ENCODE measurements at places on chromosomes 11 and 22.

DNA sequence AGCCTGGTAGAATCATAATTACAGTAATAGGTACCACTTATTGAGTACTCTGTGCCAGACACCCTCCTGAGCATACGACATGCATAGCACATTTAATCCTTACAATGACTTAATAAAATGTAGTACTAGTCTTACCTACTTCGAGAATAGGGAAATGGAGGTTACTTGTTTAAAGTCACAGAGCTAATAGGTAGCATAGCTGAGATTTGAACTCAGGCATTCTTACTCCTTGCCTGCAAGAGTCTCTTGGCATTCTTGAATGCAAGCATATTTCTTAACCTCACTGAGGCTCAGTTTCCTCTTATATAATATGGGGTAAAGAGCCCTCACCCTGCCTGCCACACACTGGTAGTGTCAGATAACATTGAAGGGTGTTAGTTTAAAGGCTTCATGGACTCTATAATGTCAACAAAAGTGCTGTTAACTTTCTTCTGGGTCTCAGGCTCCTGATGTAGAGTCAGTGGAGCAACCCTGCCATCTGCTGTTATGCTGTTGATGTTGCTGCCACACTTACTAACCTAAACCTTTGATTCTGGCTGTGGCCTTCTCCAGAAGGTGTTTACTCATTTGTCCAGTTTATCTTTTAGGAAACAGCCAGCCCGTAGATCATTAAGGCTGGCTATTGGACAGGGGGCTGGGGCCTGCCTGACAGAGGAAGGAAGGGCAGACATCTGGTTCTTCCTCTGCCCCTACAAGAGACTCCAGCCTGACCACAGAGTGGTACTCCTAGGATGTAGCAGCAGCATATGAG lies 18.9 kb downstream of the LIMK2 start:
- DNase-seq = peak; percentile 21

DNA sequence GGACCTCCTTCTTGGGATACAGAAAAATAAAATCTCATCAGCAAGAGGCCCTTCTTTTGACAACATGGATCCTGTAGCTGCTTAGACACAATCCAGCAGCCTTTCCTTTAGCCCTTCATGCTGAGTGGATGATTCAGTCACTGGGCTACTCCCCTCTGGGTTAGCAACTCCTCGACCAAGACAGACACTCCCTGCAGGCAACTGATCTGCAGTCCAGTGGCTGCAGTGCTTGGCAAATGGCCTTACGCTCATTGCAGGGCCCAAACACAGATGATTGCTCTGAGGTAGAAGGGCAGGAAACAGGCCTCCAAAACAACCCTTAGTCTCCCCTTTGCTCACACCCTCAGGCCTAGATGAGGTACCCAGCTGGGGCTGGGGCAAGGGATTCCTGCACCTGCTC lies 73.2 kb upstream of the OPCML start:
- no peak for DNase-seq

GRCh38 chr11:104968355-104968855 lies at the start of gene CASP4:
Gene CASP4 (minus strand): TSS chr11:104968574. CDS start chr11:104968525, 49 bp downstream.
- DNase-seq = no peak

GRCh38 chr11:45801723-45802315 lies 3.1 kb upstream of the SLC35C1 start:
- no peak for DNase-seq

GRCh38 chr22:42994917-42995562 lies 19.9 kb downstream of the PACSIN2 start:
- no peak for DNase-seq

- no peak for DNase-seq
Measured at GRCh38 chr11:65537620-65538231, 12.8 kb downstream of the SCYL1 start.

DNA sequence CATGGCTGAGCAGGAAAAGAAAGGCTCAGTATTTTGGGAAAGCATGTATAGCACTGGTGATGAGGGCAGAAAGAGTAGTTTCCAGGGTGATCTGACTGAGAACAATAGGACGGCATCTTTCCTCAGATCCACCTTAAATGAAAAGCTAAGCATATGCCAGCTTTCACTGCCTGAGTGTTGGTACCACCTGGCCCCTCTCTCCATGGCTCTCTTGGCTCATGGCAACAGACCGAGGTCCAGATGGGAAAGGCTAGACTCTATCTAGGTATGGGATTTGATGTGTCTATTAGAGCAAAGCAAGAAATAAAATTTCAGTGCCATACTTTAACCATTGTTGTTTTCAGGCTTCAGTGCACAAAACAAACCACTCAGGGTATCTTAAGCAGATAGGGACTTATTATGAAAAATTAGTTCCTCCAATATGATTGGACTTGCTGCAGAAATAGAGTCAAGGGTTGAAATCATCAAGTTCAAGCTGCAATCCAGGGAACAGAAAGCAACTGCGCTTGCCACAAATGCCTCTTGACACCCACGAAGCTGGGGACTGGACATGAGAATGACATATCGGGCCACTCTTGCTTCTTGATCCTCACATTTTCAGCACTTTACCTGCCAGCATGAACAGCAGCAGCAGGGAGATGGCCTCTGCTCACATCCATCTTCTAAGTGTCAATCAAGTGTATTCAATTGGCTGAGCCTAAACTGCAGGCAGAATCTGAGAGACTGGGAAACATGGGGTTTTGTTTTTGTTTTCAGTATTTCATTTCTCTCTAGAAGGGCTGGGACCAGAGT lies 64.0 kb upstream of the SNX19 start:
- no peak for DNase-seq

DNA sequence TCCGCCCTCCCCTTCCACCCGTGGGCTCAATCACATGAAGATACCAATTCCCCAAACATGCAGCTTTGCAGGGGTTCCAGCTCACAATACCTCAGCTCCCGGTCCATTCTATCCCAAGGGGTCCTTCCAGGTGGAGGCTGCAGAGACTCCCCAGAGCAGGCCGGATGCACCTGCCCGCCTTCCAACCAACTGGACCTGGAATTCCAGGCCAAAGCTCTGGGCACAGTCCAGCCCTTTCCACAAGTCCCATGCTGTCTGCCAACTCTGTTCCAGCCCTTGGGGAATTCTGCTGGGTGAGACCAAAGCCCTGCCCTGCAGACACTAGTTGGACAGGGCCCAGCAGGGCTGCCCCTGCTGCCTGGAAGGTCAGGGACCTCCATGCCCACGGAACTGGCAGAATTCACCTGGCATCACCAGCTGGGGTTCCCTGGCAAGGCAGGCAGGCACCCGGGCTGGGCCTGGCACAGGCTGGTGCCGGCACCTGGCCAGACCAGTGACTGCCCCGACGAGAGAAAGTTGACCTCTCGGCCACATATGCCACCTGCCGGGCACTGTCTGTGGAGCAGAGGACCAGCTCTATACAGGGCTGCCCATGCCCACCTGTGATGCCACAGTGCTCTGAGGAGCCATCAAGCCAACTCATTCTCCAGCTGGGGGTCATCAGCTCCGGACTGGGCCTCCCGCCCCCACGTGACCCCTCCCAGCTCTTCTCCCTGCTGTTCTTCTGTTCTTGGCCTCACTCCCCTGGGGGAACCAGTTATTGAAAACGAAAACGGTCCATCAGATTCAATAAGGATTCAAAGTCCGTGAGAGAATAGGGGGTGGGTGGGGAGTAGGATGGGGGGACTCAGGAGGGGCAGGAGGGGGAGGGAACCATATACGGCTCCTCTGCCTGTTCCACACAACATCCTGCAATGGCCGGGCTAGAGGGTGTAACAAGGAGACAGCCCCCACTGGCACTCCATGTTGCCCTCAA lies 4.7 kb downstream of the SYT7 start:
- DNase-seq = no peak

- no peak for DNase-seq
Measured at GRCh38 chr11:84014539-84014938, 728.4 kb upstream of the CCDC90B start.

DNA sequence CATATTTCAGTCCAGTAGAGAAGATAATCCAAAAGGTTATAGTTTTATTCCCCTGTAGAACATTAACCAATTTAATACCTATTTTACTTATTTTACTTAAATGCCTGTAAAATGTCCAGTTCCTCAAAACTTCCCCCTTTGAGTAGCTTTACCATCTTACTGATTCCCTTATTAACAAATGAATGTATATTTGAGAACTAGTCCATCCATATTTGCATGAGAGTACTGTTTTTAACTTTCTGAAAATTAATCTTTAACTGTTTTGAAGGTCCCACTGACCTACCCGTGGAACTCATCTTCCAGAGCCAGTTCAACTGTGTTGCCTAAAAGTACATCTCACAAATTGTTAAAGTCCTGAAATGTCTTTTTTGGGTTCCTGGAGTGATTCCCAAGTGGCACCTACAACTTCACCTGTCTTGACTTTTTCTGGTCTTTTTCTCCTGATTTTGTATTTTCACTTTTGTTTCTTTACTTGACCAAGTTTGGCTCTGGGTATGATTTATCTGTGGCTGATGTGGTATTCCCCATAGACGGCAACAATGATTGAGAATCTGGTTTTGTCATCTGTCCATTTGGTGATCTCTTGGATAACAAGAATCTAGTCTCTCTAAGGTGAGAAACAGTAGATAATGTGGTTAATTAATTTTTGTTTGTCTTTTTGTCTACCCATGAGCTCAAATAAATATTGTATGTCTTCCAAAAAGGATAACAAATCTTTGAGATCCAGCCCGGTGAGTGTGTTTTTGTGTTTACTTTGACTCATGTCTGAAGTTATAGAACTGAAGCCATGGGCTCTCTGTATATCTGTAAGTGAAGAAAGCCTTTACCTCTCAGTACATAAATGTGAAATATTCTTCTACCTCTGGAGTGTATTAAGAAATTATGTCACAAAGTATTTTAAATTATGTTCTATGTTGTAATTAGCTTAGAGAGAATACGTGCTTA lies 174.2 kb downstream of the ETS1 start:
- DNase-seq = no peak

GRCh38 chr22:31139066-31139465 lies 1.2 kb downstream of the PLA2G3 start:
- DNase-seq = no peak

- DNase-seq = no peak
Measured at GRCh38 chr22:27420817-27421361, 380.7 kb downstream of the MN1 start.

DNA sequence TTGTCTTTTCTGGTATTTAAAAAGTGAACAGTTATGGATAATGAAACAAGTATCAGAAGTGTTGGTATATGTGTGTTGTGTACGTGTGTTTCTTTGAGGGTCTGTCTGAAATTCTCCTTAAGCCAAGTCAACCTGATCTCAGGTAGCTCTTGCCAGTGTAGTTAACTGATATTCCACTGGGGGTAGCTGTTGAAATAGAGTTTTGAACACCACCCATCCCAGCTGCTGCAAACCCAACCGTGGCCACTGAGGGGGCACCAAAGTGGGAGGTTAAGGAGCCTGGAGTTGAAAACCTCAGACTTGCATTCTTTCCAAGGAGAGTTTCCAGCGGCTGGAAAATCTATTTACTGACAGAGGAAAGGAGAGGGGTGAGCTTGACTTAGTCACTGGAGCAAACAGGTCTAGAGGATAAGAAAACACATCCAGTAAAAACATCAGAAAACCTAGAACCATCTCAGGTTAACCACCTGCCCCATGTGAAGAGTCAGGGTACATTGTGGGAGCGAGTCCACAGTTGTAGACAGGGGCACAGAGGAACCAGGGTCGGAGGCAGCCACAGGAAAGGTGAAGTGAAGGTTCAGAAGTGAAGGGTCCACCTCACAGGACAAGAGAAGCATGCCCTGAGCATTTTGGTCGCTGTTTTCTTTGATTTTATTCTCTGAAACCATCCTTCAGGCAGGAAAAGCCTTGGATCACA lies 8.8 kb upstream of the CUL5 start:
- DNase-seq = no peak

GRCh38 chr11:9046481-9046880 lies 42.7 kb upstream of the NRIP3 start:
- DNase-seq = no peak

- DNase-seq = no peak
Measured at GRCh38 chr11:47971501-47971900, 8.9 kb upstream of the PTPRJ start.

- DNase-seq = no peak
Measured at GRCh38 chr22:50302564-50302963, 4.9 kb downstream of the PLXNB2 start.

DNA sequence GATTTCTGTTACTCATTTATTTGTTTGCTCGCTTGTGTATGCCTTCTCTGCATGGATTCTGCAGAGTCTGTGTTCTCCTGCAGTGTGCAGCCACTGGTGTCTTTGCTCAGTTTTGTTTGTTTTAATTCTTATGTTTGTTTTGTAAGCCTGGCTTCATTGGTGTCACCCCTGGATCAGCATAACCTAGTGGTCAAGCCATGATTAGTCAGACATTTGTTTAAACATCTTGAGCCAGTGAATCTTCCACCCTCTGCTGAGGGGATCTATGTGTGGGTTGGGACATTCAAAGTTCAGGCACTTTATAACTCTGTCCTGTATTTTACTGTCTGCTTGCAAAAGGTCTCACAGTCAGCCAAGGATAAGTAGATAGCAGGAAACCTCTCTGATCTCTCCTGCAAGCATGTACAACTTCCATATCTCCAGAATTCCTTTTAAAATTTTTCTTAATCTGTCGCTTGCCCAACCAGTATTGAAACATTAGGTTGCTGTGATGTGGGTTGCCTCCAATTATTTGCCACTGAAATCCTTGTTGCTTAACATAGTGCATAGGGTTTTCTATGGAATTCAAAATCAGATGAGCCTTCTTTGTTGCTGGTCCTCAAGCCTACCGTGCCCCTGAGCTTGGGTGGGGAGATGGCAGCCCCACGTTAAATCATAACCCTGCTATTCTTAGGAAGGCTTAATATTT lies 86.8 kb downstream of the KCNQ1OT1 start:
- no peak for DNase-seq

- DNase-seq = no peak
Measured at GRCh38 chr11:32024948-32025347, 65.9 kb upstream of the RCN1 start.

DNA sequence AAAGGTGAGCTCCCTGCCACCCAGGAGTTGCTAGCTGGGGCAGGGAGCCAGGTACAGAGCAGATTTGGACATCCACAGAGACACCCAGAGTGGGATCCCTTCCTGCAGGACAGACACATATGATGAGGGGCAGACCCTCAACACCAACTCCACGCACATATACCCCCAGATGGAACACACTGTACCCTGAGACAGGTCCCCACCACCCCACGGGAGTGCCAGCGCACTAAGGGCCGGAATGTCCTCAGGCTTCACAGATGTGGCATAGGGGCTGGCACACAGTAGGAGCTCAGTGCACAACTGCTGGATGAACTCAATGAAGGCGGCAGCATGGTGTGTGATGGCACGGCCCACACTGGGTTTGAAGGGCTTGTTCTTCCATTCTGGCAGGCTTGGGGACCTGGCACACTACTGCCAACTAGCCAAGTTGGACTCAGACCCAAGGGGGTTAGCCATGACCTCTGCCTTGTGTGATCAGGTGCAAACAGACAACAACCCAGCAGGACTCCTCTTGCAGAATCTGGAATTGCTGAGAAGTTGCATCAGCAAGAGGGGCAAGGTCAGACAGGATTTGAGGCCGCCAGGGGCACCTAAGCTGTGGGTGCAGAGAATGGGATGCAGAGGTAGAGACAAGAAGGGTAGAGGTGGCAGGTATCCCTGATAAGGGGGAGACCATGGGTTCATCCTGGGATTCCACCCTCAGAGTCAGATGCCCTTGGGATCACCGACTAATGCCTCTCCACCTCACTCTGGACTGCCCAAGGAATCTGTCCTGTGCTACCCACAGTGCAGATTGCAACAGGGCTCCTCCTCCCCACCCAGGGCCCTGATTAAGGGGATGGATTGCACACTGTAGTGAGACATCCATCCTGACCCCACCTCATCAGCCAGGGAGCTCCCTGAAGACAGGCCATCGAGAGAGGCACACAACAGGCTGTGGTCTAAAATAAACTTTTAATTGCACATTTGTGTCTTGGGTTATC lies 2.4 kb downstream of the C22orf15 start:
- DNase-seq = no peak
